COR-L47 (cell line): ENCODE measurements at places on chromosomes 11 and 22.
A peak's percentile ranks its signal among the peaks of the same experiment; 100 is the strongest.

DNA sequence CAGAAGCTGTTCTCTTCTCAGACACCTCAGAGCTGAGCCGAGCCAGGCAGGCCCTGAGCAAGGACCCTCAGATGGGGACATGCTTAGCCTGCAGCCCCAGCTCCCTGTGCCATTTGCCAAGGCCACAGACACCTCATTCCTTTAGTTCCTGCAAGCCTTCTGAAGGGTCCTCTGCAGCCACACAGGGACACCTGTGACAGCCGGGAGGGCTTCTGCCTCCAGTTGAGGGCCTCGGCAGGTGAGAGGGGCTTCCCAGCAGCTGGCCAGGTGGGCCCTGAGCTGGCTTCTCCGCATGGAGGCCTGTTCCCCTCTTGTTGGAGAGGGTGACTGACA lies 18.2 kb downstream of the INCENP start:
- no peak for DNase-seq

- peak; percentile 26 for DNase-seq
These were observed 48.7 kb upstream of the ZBED5 start for GRCh38 chr11:10906521-10906920.

DNA sequence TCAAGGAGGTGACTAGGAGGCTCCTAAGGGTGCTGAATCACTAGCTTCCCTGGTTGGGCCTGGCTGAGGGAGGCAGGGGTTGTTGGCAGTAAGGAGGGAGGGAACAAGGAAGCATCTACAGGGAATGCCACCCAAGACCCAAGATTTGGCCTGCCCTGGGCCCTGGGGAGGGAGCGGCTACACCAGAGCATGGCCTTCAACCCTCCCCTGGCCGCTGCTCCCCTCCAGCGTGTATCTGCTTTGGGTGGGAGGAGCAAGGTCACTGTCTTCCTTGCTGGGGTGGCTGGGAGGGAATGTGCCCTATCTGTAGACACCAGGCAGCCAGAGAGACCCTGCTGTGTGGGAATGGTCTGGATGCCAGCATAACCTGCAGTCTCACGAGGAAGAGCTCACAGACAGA lies 29.5 kb upstream of the MYEOV start:
- DNase-seq: no peak

DNA sequence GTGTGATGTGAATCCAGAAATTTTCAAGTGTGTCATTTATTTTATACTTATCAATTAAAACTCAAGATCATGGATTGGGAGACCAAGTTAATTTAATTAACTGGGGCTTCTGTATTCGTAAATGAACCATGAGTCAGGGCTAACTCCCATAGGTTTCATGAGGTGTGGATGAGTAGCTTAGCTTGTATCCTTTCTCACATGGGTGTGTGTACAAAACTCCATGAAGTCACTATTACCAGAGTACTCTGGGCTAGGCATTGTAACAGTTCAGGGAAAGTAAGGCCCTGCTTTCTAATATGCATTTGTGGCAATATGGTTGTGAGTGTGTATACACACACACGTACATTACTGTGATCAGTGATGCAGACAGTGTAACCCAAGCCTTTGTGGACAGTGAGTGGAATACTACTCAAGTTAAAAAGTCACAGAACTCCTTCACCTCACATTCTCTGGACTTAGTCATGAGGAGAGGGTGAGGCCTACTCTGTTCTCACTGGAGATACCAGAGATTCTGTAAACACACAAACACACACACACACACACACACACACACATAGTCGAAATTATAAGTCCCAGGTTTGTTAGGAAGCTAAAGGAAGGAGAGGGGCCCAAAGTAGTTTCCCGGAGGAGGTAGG lies 3.5 kb downstream of the CNTF start:
- DNase-seq: no peak

DNA sequence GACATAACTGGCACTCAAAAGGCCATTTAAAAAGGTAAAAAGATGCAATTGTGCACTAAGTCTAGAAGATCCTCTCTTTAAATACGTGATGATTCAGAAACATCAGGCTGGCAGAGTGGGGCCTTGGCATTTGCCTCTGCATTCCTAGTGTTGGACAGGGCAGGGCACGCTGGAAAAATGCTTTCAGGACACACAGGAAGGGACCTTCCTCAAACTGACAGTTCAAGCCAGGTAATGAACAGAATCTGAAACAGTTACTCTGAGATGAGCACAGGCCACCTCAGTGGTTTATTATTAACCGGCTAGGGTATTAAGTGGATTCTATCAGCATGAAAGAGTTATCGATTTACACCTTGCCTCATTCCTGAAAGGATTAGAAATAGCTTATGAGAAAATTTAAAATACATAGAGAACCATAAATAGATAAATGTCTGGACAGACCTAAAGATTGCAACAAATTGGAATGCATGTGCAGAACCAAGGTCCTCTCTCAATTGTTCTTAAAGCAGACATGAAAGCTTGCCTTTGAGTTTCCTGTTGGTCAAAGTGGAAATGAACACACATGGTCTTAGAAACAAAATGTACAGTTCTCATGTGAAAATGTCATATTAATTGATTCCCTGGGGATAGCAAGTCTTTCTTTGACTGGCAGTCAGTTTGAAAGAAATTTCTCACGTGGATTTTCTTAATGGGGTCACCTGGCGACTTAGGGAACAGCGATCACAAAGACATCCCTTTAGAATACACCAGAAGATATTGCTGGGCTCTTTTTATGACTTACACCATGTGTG lies 21.5 kb upstream of the CSNK2A3 start:
- no peak for DNase-seq

DNA sequence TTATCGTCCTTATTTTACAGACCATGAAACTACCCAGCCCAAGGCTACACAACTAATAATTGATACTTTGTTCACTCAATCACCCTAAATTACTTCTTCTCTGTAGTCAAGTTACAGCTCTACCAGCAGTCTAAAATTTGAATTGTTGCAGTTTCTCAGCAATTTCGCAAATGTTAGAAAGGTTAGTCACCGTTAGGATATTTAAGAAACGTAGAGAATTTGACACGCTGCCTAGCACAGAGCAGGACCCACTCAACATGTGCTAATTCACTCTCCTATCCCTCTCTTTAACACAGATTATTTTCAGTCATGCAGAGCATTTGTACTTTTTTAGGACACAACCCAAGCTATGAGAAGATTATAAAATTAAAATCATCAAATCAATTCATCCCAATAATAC lies 771.1 kb upstream of the LUZP2 start:
- no peak for DNase-seq

DNA sequence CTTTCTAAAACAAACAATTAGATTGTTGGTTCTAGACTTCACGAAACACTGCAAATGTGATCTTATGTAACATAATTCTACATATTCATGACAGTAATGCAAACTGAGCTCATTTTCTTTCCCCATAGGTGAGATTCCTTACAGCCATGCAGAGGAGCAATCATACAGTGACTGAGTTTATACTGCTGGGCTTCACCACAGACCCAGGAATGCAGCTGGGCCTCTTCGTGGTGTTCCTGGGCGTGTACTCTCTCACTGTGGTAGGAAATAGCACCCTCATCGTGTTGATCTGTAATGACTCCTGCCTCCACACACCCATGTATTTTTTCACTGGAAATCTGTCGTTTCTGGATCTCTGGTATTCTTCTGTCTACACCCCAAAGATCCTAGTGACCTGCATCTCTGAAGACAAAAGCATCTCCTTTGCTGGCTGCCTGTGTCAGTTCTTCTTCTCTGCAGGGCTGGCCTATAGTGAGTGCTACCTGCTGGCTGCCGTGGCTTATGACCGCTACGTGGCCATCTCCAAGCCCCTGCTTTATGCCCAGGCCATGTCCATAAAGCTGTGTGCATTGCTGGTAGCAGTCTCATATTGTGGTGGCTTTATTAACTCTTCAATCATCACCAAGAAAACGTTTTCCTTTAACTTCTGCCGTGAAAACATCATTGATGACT lies 1.5 kb downstream of the OR9G1 start:
- no peak for DNase-seq

- DNase-seq: no peak
These were observed 53.4 kb downstream of the RTL6 start for GRCh38 chr22:44444341-44445306.

- no peak for DNase-seq
These were observed 41.3 kb downstream of the NARS2 start for GRCh38 chr11:78533399-78533798.

GRCh38 chr11:71446150-71446549 lies 2.0 kb downstream of the DHCR7 start:
- DNase-seq: no peak

- no peak for DNase-seq
These were observed 36.9 kb downstream of the ARFGAP3 start for GRCh38 chr22:42820045-42820763.

GRCh38 chr22:49017482-49018329 lies 810.0 kb downstream of the BRD1 start:
- no peak for DNase-seq

DNA sequence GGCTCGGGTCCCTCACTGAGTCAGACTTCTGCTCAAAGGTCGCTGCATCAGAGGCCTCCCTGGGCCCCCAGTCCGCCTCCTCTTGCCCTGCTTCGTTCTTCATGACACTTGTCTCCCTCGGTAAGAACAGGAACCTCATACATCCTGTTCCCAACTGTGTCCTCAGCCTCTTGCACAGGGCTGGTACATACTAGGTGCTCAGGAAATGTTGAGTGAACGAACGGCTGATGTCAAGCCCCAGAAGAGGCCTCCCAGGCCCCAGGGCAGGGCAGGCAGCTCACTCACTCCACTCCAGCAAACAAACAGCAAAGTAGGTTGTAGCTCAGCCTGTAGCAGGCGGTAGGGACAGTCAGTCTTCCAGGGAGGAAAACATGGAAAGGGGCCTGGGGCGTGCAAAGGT lies 17.2 kb downstream of the SYNGR1 start:
- DNase-seq: no peak

DNA sequence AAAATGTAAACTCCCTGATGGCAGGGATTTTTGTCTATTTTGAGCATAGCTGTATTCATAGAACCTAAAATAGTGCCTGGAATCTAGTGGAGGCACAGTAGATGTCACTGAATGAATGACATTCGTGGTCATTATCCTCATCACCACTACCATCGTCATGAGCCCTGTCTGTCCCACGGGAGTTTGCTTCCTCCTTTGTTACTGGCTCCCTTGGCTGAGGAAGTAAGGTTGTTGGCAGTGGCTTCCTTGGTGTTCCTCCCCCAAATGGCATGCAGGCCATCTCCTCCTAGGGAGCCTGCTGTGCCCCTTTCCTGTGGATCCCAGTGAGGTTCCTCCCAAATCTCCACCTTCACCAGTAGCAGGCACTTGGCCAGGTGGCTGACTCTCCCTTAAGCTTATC lies 183.0 kb downstream of the CEP164 start:
- no peak for DNase-seq

DNA sequence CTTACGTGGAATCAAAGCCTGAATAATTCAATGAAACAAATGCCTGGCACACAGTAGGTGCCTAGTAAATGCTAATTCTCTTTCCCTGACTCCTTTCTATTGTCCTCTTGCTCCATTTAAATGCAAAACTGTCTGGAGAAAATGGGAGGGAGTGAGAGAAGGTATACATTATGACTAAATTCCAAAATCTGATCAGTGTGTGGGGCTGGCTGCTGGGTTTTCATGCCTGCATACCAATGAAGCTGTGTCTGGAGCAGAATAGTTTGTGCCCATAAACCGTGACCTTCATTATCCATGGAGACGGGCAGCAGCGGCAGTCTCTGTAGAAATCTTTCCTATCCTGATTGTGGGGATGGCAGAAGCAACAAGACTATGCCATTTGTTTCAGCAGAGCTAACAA lies 223.4 kb upstream of the ZBED5 start:
- DNase-seq: no peak
